Stimulated activated CD4-positive, alpha-beta T cell treated with anti-CD3 and anti-CD28 coated beads, Interleukin-12 subunit alpha, Interleukin-12 subunit beta, amount 100 ng/mL, for 4 hours (primary cell): ENCODE measurements at places on chromosomes 12 and 14.

GRCh38 chr14:61668282-61668681 is 27.0 kb upstream of the HIF1A start:
- DNase-seq: no peak

DNA sequence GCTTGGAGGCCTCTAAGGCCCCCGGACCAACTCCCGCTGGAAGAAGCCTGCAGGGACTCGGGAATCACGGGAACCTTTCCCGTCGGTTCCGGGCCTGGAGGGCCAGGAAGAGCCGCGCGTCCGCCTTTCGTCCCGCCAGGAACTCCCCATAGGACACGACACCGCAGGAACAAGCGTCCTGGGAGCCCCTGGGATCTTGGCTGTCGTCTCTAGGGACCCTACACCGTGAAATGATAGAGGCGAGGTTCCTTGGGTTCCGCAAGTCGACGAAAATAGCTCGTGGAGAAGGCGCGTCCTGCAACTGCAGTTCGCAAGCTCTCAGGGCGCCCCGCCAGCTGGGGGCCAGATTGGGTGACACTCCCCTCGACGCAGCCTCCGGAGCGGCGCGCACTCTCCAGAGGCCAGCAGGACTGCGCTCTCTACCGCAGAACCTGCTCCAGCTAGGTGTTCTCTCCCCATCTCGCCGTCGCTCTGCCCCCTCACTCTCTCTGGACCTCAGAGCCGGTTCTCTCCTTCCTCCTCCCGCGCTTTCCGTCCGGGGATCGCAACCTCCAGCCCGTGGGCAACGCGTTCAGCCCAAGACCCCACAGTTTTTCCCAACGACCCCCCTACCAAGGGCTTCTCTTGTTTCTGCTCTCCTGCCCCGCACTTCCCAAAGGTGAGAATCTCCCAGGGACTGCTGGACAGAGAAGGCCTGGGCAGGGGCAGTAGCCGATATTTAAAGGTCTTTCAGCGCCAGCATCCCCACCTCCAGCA is 776 bp downstream of the BMP4 start:
- no peak for DNase-seq

DNA sequence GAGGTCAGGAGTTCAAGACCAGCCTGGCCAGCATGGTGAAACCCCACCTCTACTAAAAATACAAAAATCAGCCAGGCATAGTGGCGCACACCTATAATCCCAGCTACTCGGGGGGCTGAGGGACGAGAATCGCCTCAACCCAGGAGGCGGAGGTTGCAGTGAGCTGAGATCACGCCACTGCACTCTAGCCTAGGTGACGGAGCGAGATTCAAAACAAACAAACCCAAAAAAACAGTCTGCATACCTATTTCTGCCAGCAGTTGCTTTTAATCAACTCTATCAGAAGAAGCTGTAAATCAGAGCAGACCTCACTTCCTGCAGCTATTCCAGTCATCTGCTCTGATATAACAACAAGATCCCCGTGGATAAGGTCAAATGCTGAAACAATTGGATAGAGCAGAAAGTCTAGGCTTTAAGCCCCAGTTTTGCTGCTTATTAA is 50.5 kb downstream of the LIMA1 start:
- DNase-seq: no peak

- no peak for DNase-seq
Measured at GRCh38 chr14:34629344-34629656, 648 bp downstream of the SNX6 start.

GRCh38 chr14:69318901-69319475 is 59.0 kb downstream of the GALNT16 start:
- no peak for DNase-seq

GRCh38 chr14:77200406-77200985 is 18.9 kb downstream of the TMEM63C start:
- DNase-seq: no peak

DNA sequence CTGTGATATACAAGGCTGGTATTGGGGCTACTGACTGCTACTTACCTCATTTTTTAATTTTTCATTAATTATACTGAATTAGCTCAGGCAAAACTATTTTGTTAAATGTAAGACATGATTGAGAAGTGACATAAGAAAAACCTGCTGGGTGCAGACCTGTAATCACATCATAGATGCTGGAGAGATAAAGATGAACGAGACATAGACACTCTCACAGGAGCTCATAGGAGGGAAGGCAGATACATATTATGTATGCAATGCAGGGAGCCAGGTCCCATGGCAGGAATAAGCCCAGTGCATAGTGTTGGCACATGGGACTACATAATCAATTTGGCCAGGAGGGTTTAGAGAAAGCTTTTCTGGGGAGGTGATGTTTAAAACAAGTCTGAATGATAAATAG is 74.9 kb downstream of the PRKCH start:
- DNase-seq: no peak

- no peak for DNase-seq
Measured at GRCh38 chr12:32828120-32828519, 68.5 kb downstream of the PKP2 start.

DNA sequence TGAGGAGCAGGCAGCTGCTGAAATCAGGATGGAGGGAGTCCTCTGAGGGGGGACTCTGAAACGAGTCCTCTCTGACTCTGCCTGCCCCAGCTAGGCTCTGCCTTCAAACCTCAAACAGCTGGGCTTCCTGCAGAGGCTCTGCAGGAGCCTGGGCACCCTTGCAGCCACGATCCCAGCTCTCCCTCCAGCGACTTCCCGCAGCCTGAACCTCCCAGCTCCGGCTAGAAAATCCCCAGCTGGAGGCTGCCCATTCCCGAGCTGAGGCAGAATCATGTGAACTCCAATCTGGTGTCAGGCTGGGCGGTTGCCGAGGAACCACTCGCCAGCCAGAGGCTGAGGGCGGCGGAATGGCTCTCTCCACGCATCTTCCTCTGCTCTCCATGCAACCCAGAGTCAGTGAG is at the start of gene GPR68:
GPR68 (minus strand) TSS at position 204 of the 401 bp plus-strand sequence. CDS start 9,654 bp downstream, outside the sequence.
- no peak for DNase-seq

DNA sequence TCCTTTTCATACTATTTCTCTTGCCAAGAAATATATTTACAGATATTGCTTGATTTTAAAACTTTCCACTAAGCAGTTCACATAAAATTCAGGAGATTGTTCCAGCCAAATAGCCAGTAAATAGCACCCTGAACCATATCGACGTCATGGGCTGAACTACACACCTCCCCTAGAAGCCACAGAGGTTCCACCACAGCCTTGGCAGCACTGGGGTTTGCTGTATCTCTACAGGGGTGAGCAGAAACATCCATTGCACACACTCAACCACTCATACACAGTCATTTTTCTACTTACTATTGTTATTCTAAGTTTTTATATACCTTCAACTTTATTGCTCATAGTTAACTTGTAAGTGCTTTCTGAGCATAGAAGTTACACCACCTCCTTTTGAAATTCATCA is 8.1 kb upstream of the EIF2S3B start:
- no peak for DNase-seq

- no peak for DNase-seq
Measured at GRCh38 chr14:103555559-103556337, 6.7 kb downstream of the BAG5 start.

DNA sequence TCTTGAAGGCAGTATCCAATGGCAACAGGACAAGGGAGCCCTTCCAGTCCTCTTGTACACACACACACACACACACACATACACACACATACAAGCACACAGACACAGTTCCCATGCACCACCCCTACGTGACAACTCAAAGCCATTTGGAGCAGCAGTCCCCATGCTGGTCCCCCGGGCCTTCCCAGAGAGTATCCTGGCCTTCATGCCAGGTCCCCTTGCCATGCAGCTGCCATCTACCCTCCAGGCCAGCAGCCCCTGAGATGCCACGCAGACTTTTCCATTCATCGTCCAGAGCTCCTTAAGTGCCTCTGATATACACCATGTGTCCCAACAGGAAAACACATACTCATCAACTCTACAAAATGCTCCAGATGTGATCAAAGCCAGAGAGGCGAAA is 159.5 kb downstream of the ANO2 start:
- no peak for DNase-seq

- no peak for DNase-seq
Measured at GRCh38 chr14:56814519-56814959, 4.3 kb upstream of the OTX2 start.

- no peak for DNase-seq
Measured at GRCh38 chr12:68532204-68532886, 78.4 kb upstream of the RAP1B start.

- DNase-seq: no peak
Measured at GRCh38 chr12:7354529-7354928, 50.7 kb downstream of the ACSM4 start.

DNA sequence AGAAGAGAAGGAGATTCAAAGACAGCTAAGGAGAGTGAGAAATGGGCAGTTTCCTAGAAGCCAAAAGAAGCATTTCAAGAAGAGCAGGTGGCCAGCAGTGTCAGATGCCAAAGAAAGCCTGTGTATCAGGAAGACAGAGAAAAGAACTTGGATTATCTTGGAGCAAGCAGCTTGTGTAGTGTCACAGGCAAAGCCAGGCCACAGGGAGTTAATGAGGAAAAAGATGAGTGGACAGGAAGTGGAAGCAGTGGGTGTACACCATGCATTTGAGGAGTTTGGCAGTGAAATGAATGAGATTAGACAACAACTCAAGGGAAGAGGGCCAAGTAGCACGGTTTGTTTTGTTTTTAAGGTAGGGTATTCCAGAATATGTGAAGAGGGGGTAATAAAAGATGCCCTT is 5.6 kb upstream of the MYH7 start:
- DNase-seq: no peak

GRCh38 chr12:109488051-109488665 is 10.7 kb downstream of the UBE3B start:
- DNase-seq: no peak

- DNase-seq: peak; percentile 68
Measured at GRCh38 chr12:48924617-48925303, 532 bp downstream of the FKBP11 start.

- no peak for DNase-seq
Measured at GRCh38 chr14:68250927-68251768, 431.6 kb downstream of the RAD51B start.

GRCh38 chr12:6425590-6426531 is 18.9 kb upstream of the CD27 start:
- no peak for DNase-seq

DNA sequence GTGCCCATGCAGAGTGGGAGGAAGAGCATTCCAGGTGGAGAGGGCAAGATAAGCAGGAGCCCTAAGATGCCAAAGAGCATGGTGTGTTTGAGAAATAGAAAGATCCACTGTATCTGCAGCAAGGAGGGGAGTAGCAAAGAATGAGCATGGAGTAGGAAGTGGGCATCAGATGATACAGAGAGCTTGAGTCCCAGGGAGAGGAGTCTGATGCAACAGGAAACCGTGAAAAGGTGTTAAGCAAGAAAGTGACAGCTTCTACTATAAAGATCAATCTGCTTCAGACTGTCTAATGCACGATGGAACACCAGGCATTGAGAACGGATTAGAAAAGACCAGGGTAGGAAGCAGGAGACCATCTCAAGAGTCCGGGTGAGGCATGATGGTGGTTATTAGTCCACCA is 12.3 kb upstream of the GPRC5D start:
- DNase-seq: no peak

DNA sequence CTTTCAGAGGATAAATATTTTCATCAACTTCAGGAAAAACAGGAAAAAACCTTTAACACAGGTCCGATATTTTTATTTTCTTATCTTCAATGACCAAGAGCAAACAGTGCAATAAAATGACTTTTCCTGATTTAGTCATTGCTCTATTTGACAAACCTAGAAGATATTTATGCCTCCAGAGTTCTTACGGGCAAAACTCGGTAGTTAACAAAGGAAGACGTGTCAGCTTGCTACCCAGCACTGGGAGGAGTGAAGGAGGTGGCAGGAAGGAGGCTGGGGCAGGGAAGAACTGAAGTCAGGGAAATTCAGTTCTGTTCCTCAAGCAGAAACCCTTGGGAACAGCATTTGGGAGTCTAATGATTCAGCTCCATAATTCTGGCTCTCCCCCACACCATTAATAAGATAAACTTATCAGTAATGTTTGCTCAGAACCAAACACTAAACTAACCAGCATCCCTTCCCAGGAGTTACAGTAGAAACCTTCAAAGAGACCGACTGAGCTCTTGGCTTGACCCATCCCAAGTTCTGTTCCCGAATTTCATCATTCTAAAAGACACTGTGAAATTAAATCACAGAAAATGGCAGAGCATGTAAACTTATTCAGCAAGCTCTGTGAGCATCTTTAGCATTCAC is 163.3 kb downstream of the APAF1 start:
- DNase-seq: no peak

GRCh38 chr12:11723993-11724392 is 74.5 kb downstream of the ETV6 start:
- no peak for DNase-seq

GRCh38 chr12:65960820-65961189 is 136.5 kb downstream of the HMGA2 start:
- no peak for DNase-seq

GRCh38 chr12:130967636-130968035 is 13.9 kb downstream of the ADGRD1 start:
- DNase-seq: no peak

- DNase-seq: no peak
Measured at GRCh38 chr12:111425655-111426054, 19.9 kb downstream of the SH2B3 start.

GRCh38 chr14:68548194-68549076 is 244.4 kb downstream of the ZFP36L1 start:
- no peak for DNase-seq

- DNase-seq: no peak
Measured at GRCh38 chr12:107309020-107309419, 215.7 kb upstream of the CRY1 start.

DNA sequence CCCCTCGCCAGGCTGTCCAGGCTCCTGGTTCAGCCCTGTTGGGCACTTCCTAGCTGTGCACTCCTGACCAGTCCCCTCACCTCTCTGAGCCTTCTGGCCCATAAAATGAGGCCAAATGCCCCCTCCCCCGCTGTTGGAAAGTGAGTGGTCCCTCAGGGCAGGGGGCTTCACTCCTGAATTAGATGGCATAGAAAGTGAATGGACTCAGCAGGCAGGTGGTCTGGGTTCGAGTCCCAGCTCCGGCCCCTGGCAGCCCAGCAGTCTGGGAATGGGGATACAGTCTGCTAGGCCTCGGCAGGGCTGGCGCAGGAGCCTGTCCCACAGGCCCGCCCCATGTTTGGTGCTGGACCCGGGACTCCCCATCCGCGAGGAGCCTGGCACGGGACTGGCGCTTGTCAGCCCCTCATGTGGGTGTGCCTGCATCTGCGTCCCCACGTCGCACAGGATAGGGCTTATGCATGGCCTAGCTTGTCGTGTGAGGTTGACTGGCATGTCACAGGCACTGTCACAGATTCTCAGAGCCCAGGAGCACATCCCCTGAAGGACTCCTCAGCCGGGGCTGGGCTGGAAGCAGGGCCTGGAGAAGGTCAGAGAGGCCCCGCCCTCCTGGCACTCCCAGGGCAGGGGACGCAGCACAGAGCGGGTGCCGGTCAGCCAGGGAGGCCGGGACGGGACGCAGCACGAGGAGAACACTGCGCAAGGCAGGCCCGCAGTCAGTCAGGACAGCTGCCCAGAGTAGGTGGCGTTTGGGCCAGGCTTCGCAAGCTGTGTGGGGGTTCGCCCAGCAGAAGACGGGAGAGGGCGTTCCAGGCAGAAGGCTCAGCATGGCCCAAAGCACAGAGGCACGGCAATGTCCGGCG is 40.5 kb downstream of the DIO3 start:
- no peak for DNase-seq

GRCh38 chr14:24459331-24459730 is 16.8 kb upstream of the SDR39U1 start:
- no peak for DNase-seq
